ENCODE measurements at places on chromosomes 12 and 14. TPM values are rescaled to one million over a fixed set of nuclear protein-coding genes. Genes with fewer than 3 reads are reported as not detected.
A peak's percentile ranks its signal among the peaks of the same experiment; 100 is the strongest.

BMAL2 gene
- total RNA-seq = 12.9 TPM

AMIGO2 gene
- 1.7 TPM for total RNA-seq

DNA sequence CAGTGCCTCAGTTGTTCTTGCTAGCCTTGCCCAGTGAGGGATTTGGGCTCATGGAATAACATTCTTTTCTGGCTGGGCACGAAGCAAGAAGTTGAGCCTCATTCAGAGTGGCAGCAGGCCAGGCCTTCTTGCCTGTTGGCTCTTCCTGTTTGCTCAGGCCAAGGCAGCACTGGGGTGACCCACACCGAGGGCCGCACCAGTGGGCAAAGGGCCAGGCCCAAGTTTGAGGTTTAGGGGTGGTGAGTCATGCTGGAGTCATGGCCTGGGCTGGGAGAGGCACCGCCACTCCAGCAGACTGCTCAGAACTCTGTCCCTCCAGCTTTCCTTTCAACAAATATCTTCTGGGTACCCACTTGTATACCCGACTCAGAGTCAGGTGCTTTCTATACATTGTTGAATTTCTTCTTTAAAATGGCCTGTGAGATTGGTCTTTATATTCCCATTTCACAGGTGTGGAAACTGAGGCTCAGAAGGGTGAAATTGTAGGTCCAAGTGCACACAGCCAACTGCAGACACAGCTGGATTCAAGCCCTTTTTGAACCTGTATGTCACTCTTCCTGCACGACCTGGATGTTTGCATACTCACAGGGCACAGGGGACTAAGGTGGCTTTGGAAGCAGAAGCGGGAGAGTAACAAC, 279.4 kb downstream of the FOXN3 start:
- DNase-seq = no peak

GRCh38 chr12:62679608-62680007, 213.0 kb downstream of the MON2 start:
- no peak for DNase-seq

MGP gene
- not detected for total RNA-seq

GRCh38 chr14:39734306-39734705, 302.1 kb upstream of the FBXO33 start:
- no peak for DNase-seq

CCDC197 gene
- not detected for total RNA-seq

GRCh38 chr14:100376751-100377171, 53.6 kb downstream of the SLC25A47 start:
- peak; percentile 65 for DNase-seq

- DNase-seq = no peak
Observed at GRCh38 chr12:57416039-57416996, 14.5 kb downstream of the R3HDM2 start.

- DNase-seq = no peak
Observed at GRCh38 chr12:62805517-62805916, 129.4 kb downstream of the PPM1H start.

TPPP2 gene
- total RNA-seq = not detected

TMEM132D gene
- 1.0 TPM for total RNA-seq

DNA sequence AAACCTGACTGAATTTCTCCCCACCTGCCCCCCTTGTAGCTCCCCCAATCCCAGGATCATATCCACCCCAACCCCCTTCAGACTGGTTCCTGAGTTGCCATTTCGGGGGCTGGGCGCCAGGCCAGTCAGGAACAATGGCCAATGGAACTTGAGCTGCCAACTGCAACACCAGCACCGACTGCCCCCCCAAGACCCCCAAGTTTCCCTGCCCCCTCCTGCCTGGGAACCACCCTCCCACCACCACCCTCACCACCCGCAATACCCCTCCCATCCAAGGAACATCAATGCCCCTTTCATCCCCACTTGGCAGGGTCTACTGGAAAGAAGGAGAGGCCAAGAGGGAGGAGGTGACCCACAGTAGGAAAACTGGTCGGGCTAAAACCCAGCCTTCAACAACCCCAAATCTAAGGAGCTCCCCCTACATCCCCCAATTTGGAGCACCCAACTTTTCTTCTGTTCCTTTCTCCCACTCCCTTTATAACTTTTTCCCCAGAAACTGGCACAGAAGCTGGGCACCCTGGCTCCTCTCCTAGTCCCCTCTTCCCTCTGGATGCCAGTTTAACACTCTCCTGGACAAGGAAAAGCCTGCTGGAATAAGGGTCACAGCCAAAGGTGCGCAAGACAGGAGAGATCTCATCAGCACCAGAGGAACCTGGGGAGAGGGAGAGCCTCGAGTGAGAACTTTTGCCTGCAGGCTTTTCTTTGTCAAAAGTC, 1.6 kb upstream of the NDRG2 start:
- DNase-seq = no peak

DNA sequence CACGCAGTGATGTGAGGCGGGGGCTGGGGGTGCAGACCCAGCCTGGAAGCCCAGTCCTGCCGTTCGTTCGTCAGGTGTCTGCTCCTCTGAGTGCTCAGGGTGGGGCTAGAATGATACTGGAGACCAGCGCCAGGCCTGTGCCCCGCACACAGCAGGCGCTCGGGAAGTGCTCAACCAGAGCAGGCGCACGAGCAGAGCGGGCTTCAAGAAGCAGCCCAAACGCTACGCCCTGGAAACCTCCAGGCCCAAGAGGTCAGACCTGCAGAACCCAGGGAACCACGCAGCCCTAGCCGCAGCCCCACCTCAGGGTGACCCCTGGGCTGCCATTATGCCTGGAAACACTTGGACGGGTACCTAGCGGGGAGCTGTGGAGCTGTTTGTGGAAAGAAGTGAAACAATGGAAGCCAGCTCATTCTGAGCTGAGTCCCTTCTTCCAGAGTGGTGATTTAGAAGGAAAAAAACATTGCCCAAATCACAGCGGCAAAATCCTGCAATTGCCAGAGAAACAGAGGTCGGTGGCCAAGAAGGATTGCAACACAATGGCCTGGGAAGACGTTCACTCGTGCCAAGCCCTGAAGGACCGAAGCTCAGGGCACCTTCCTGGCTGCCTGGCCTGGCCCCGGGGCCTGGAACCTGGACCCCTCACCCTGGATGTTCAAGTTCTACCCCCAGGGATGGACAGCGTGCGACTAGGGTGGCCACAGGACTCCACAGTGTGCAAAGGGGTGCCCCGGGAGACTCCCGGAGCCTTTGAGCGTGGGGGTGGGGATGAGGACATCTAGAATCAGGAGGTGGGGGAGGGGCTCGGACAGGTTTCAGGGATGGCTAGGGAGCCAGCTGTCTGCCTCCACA, 40.4 kb upstream of the DIO3 start:
- DNase-seq = no peak

DNA sequence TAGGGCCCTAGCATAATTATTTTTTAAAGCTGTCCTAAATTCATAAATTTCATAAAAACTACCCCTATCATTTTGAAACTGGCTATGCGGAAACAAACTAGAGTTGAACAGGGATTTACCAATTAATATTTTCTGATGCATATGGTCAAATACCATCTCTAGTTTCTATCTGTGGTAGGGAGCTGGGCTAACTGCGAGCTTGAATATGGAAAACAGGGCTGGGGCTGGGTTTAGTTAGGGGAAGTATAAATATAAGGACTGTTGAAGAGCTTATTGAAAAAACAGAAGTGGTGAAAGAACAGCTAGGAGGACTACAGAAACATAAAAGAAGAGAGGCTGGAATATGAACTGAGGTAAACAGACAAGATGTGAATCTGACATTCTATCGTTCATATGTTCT, 91.8 kb downstream of the SLC38A1 start:
- DNase-seq = no peak

DNA sequence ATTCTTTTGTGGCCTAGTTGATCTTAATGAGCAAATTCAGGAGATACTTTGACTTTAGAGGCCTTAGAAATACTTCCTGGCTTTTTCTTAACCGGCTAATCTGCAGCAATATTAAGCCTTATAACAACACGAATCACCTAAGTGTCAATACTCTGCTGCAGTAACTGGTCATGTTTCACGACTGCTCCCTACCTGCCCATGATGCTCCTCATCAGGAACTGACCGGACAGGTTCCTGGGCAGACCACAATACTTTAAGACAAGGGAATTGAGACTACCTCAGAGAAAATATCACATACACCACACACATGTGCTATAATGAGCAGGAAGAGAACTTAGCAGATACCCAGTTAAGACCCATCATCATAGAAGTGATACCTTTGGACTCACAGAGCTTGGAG, 211.9 kb upstream of the BMP4 start:
- no peak for DNase-seq

ETV6 gene
- total RNA-seq = 6.2 TPM
